ENCODE measurements at places on chromosomes 12 and 14. TPM values are rescaled to one million over a fixed set of nuclear protein-coding genes. Genes with fewer than 3 reads are reported as not detected.
A peak's percentile ranks its signal among the peaks of the same experiment; 100 is the strongest.

DNA sequence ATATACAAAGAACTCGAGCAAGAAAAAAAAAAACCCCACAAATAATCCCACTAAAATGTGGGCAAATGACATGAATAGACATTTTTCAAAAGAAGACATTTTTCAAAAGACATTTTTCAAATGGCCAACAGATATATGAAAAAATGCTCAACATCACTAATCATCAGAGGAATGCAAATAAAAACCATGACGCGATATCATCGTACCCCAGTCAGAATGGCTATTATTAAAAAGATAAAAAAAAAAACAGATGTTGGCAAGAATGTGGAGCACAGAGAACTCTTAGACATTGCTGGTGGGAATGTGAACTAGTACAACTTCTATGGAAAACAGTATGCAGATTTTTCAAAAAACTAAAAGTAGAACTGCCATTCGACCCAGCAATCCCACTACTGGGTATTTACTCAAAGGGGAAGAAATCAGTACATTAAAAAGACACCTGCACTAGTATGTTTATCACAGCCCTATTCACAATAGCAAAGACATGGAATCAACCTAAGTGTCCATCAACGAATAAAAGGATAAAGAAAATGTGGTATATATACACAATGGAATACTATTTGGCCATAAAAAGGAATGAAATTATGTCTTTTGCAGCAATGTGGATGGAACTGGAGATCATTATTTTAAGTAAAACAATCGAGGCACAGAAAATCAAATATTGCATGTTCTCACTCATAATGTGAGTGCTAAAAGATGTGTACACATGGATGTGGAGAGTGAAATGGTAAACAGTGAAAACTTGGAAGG, 16.3 kb downstream of the ZBTB39 start:
- no peak overlapping the region for H3K4me3 ChIP-seq
- no peak for DNase-seq
- no peaks in the 10 kb centered on the region for H3K4me1 ChIP-seq
- no peak overlapping the region for H3K27ac ChIP-seq
- H3K36me3 ChIP-seq = no peaks in the 10 kb centered on the region
- H3K27me3 ChIP-seq = no peaks in the 10 kb centered on the region

DNA sequence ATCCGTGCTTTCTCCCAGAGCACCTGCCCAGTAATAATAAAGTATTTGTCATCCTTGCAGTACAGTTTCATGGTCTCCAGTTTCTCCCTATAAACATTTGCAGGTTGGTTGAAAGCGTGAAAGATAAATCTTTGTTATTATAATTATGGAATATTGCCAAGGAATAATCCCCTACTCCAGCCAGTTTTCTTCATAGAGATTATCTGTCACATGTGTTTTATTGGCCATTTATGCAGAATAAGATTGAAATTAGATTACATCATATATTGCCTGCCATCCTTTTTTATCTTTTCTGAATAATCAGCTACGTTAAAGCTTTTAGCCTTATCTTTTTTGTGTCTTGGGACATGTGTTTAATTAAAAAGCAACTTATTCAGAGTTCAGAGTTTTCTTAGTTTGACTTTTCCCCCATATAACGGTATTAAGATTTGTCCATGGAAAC, 168.0 kb downstream of the KICS2 start:
- H3K4me3 ChIP-seq = no peak overlapping the region
- H3K36me3 ChIP-seq = no peaks in the 10 kb centered on the region
- H3K4me1 ChIP-seq = no peaks in the 10 kb centered on the region
- no peak for DNase-seq

DNA sequence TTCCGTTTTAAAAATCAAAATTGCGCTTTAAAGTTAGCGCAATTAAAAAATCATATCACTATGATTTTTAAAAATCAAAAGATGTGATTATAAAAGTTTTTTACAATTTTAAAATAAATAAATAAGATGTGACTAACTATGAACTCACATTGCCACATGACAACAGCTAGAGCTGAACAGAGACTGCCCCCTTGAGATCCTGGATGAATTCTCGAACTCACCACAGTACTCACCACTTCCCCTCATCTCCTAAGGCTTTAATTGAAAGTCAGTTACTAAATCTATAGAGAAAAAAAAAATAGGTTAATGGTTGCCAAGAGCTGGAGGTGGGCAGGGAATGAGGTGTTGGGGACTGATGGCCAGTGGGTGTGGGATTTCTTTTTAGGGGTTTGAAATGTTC, 384.2 kb downstream of the ZFP36L1 start:
- H3K27ac ChIP-seq = no peak overlapping the region
- peaks cover 19% of the 10 kb centered on the region for H3K4me1 ChIP-seq
- no peaks in the 10 kb centered on the region for H3K27me3 ChIP-seq
- H3K4me3 ChIP-seq = no peak overlapping the region
- DNase-seq = no peak

GRCh38 chr12:62879691-62880090, 55.3 kb downstream of the PPM1H start:
- no peaks in the 10 kb centered on the region for H3K4me1 ChIP-seq
- no peak for DNase-seq
- H3K4me3 ChIP-seq = no peak overlapping the region
- no peaks in the 10 kb centered on the region for H3K27me3 ChIP-seq

DNA sequence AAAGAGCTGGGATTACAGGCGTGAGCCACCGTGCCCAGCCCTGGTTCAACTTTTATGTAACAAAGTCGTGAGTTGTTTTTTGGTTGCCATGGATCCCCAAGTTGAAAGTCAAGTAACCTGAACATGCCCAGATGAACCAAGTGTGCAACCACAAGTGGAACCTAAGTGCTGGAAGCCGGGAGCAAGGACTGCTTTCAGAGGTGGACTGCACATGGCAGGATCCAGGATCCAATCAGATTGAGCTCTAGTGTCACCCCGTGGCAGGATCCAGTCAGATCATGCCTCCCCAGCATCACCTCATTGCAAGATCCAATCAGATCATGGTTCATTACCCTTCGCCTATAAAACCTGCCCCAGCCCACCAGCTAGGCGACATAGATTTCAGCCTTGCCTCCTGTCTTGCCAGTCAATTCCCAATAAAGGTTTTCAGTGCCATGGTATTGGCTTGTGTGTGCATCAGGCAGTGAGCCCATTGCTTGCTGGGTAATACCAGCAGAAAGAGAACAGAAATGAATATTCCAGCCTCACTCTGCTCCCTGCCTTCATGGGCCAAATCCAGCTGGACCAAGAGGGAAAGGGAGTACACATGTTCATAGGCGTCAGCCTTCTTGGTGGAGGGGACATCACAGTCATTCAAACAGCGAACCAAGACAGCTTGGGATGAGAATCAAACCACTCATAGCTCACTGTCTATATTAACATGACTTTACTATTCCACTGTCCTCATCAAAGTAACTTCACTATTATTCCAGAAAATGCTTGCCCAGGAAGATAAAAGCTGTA, 43.6 kb upstream of the VASH1 start:
- no peak overlapping the region for H3K4me3 ChIP-seq
- no peaks in the 10 kb centered on the region for H3K27me3 ChIP-seq
- no peaks in the 10 kb centered on the region for H3K36me3 ChIP-seq
- no peak overlapping the region for H3K27ac ChIP-seq
- DNase-seq = no peak

- peaks cover 6% of the 10 kb centered on the region for H3K4me1 ChIP-seq
- H3K4me3 ChIP-seq = no peak overlapping the region
- H3K36me3 ChIP-seq = no peaks in the 10 kb centered on the region
- DNase-seq = peak; percentile 54
Observed at GRCh38 chr12:1204581-1205121, 213.6 kb downstream of the ERC1 start.

DNA sequence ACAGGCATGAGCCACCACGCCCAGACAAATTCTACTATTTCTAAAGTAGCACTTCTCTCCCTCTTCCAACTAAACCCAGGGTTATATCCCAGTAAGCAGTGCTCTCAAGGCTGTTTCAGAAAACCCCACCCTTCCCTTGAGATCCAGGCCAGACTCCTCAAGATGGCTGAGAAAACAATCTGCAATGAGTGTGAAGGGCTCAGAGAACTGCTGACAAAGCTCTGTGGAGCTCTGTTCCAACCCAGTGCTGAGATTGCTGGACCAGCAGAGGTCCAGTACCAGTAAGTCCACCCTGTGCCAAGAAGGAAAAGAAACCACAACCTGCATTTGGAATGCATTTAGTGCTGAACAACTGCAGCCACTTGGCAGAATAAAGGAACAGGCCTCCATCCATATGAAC, 3.7 kb upstream of the IFFO1 start:
- H3K27me3 ChIP-seq = no peaks in the 10 kb centered on the region
- H3K4me1 ChIP-seq = no peaks in the 10 kb centered on the region
- H3K4me3 ChIP-seq = no peak overlapping the region
- peaks cover 45% of the 10 kb centered on the region for H3K36me3 ChIP-seq
- no peak overlapping the region for H3K27ac ChIP-seq

Gene OR4E2
- total RNA-seq = not detected

Gene TAS2R19
- total RNA-seq = 3.2 TPM

Gene TMEM52B
- total RNA-seq = 2.3 TPM

DNA sequence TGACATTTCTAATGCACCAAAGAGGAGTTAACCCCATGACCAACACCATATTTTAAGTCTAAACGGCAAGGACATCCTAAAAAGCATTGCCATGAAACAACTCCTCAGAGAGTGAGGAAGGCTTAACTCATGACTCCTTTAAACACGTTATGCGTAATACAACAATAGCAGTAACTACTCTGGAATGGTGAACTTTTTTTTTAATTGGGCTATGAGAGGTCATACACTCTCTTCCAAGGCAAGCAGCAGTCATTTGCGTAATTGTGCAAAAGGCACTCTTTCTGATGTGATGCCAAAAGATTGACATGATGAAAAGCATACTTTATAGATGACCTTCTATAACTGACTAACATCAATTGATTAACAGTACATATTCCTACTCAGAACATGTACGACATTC, 39.4 kb downstream of the RHOJ start:
- H3K36me3 ChIP-seq = no peaks in the 10 kb centered on the region
- H3K4me1 ChIP-seq = no peaks in the 10 kb centered on the region
- no peak overlapping the region for H3K27ac ChIP-seq
- DNase-seq = no peak
- H3K4me3 ChIP-seq = no peak overlapping the region

- no peaks in the 10 kb centered on the region for H3K27me3 ChIP-seq
- DNase-seq = peak; percentile 17
Observed at GRCh38 chr12:75560167-75560566, 48.8 kb upstream of the KRR1 start.

GRCh38 chr14:50600849-50601248, 40.9 kb downstream of the ATL1 start:
- DNase-seq = peak; percentile 10
- no peaks in the 10 kb centered on the region for H3K27me3 ChIP-seq
- no peaks in the 10 kb centered on the region for H3K36me3 ChIP-seq
- H3K27ac ChIP-seq = no peak overlapping the region
- H3K4me1 ChIP-seq = no peaks in the 10 kb centered on the region

- no peak for DNase-seq
- no peak overlapping the region for H3K4me3 ChIP-seq
- H3K27ac ChIP-seq = no peak overlapping the region
- no peaks in the 10 kb centered on the region for H3K27me3 ChIP-seq
- no peaks in the 10 kb centered on the region for H3K4me1 ChIP-seq
Observed at GRCh38 chr14:49961270-49962222, 68.7 kb downstream of the ARF6 start.

DNA sequence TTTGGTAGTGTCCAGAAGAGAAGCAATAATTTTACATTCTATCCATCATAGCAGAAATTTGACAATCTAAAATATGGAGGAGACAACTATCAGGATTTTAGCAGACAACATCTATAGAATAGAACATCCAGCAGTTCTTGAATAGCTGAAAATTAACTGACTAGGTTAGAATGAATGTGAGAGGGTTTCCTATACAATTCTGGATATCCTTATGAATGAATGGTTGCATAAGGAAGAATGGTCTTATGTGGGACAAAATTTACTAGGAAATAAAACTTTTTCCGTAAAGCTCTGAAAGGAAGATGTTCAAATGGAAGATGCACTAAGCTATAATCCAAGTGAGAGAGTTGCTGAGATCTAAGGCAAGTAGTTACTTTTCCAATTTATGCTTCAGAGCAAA, at the start of gene OR6C3:
OR6C3 (plus strand) TSS at position 301 of the 400 bp plus-strand sequence. CDS start 955 bp downstream, outside the sequence.
- H3K4me3 ChIP-seq = no peak within 1 kb of the TSS
- H3K4me1 ChIP-seq = no peaks in the 10 kb centered on the region
- H3K36me3 ChIP-seq = no peaks in the 10 kb centered on the region
- no peak for DNase-seq

GRCh38 chr12:65022421-65022820, 98.7 kb downstream of the WIF1 start:
- H3K27me3 ChIP-seq = no peaks in the 10 kb centered on the region
- no peak overlapping the region for H3K4me3 ChIP-seq
- DNase-seq = no peak

- DNase-seq = no peak
- H3K27ac ChIP-seq = no peak overlapping the region
- H3K4me3 ChIP-seq = no peak overlapping the region
- no peaks in the 10 kb centered on the region for H3K4me1 ChIP-seq
- H3K27me3 ChIP-seq = no peaks in the 10 kb centered on the region
- peaks cover 26% of the 10 kb centered on the region for H3K36me3 ChIP-seq
Observed at GRCh38 chr14:99915305-99916090, 122.3 kb downstream of the EML1 start.

Gene TMPRSS12
- total RNA-seq = not detected

GRCh38 chr14:95569440-95569839, 34.6 kb downstream of the GLRX5 start:
- no peaks in the 10 kb centered on the region for H3K36me3 ChIP-seq
- no peak overlapping the region for H3K4me3 ChIP-seq

GRCh38 chr14:67432050-67432564, 20.1 kb upstream of the PLEK2 start:
- no peak overlapping the region for H3K27ac ChIP-seq
- no peaks in the 10 kb centered on the region for H3K4me1 ChIP-seq
- no peaks in the 10 kb centered on the region for H3K36me3 ChIP-seq
- no peak overlapping the region for H3K4me3 ChIP-seq

DNA sequence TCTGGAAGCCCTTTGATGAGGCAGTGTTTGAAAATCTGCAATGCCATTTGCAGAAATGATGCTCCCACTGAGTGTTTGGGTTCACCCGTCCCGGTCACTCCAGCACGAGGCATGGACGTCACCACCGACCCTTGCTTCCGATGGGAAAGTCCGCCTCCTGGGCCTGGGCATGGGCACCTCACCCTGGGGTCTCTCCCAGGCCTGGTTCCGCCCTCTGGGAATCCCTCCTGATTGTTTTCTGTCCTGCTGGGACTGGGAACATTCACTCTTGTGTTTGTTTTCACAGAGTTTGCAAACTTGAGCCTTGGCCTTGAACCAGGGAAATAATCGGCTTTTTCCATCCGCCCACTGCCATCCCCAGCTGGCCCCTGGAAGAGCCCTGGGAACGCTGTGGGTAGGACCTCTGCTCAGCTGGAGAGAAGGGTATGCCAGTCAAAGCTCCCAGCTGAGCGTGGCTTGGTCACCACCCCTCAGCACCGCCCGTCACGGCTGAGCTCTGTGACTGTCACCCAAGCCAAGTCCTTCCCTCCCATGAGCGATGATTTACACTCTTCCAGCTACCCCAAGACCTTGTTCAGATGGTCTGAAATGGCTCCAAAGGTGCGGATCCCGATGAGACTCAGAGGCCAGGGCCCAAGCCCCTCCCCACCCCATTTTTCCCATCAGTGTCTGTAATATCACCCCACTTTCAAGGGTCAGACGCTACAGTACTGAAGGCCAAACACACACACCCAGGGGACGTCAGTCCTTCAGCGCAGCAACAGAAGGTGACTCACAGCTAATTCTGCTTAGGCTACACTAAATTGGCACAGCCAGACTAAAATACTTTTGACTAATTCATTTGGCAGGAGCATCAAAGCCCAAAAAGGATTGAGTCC, 34.1 kb upstream of the FZD10 start:
- H3K27ac ChIP-seq = peak overlapping the region; percentile 64
- no peaks in the 10 kb centered on the region for H3K36me3 ChIP-seq
- H3K4me3 ChIP-seq = no peak overlapping the region
- no peaks in the 10 kb centered on the region for H3K4me1 ChIP-seq
- peak; percentile 54 for DNase-seq

Data from lung (tissue), 17 donors.